ENCODE measurements at places on chromosomes 11 and 22.

DNA sequence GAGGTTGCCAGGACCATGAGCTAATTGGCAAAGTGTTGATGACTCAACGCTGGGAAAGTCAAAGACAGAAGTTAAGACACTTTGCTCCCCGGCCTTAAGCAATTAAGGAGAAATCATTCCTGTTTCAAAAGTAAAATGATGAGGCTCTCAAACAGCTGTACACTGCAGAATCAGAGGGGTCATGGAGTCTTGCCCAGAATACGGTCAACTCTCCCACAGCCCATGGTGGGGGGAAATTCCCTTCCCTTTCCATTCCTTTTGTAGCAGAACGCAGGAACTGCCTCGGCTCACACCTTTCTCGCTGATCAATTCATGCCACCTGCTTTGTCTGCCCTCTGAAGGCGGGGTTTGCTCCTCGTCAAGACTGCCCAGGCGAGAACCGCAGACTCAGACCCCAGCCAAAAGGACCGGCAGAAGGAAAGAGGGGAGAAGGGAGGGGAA is 52.8 kb downstream of the MN1 start:
- no peak for DNase-seq

- DNase-seq: no peak
Measured at GRCh38 chr11:92410526-92410925, 185.9 kb downstream of the FAT3 start.

- no peak for DNase-seq
Measured at GRCh38 chr22:40572976-40573375, 63.5 kb downstream of the MRTFA start.

- no peak for DNase-seq
Measured at GRCh38 chr11:38819981-38820380, 2221.9 kb upstream of the RAG2 start.

DNA sequence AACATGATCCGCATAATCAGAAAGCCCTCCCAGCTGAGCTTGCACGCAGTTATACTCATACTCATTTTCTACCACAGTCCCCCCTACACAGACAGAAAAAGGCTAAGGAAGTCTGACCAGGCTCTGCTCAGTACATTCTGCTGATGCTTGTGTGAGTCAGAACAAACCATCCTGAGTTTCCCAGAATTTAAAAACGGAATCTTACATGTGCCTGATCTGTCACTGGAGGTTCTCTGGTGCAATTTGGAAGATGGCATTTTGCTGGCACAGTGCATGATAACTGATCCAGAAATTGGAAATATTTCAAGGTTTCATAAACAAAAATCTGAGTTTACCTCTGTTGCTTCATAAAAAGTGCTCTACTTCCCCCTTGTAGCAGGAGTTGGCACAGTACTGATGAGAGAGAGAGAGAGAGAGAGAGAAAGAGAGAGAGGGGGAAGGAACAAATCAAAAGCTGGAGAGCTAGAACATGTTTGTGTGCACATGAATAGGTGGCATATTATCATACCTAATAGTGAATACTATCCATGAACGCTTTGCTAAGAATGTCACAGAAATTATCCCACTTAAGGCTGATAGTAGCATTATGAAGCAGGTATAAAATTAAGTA is 1085.3 kb downstream of the DLG2 start:
- no peak for DNase-seq

GRCh38 chr22:26671317-26672059 is 14.1 kb downstream of the MIAT start:
- no peak for DNase-seq

DNA sequence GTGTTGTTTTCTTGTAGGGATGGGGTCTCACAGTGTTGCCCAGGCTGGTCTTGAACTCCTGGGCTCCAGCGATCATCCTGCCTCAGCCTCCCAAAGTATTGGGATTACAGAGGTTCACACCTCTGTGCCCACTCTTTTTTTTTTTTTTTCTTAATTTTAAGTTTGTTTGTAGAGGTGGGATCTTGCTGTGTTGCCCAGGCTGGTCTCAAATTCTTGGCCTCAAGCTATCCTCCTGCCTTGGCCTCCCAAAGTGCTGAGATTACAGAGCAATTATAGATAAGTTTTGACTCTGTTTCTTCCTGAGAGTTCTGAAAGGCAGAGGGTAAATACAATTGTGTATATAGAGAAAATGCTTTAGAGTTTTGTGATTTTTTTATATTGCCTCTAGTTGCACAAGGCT is 160.4 kb downstream of the TEAD1 start:
- DNase-seq: no peak

DNA sequence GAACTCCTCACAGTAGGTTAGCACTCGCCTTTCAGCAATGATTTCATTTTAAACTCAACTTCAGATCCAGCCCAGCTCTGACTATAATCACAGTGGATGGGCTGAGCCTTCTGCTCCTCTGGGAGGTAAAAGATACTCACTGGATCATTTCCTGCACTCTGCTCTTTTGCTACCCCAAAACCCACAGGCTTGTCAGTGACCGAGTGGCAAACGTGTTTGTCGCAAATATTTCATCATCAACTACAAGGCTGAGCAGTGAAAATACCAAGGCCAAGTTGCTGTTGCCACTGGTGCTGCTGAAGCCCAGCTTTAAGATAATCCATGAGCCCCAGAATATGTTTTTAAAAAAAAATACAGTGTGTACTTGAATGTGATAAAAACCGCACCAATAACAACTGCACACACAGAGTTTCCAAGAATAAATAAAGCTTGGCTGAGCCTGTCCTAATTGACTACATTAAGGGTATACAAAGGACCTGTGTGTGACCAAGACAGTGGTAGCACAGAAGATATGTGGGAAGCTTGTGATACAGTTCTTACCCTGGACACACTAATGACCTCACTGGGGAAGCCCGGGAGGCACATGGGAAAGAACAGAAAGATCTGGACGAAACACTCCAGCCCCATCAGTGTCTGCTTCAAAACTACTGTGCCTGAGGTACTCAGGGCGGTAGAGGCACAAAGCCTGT is 41.3 kb downstream of the ABTB2 start:
- no peak for DNase-seq

- no peak for DNase-seq
Measured at GRCh38 chr11:111148953-111149352, 96.6 kb upstream of the POU2AF2 start.

DNA sequence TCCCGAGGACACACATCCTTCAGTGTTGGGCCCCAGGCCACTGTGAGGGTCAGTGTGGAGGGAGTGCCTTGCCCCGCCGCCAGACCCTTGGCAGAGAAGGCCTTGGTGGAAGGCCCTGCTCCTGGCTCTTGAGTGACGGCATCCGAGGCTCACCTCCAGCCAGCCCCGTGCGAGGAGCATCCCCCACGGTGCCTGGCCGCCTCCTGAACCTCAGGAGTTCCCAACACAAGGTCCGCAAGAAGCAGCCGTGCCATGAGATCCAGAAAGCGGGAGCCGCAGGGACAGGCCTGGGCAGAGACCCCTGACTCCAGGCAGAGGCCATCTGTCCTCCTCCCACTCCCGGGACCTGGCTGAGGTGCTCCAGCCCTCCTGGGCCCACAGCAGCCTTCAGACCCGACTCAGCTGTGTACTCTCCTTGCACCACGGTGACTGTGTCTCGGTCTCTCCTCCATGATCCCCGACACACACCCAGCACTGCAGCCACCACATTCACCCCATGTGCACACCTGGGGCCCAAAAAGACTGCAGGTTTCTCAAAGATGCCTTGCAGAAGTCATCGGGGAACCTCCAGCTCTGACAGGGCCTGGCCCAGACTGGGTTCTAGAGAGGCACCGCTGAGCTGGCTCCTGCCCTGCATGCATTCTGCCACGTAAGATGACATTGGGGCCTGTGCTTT is 870.2 kb downstream of the BRD1 start:
- no peak for DNase-seq

DNA sequence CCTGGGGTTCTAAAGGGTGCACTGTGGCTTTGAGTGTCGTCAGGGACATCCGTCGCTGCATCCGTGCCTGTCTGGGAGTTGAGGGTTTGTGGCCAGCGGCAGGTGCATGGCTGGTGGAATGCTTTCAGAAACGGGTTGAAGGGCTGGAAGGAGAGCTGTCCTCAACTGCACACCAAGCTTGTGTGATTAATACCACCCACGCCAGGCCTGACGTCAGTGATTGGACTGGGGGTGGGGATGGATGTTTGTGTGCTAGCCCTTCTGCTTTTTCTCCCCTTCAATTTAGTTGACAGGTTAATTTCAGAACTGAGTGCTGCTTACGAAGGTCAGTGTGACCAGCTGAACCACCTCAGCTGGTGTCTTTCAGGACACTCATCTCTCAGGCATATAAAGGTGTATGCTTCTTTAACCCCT is 3.2 kb upstream of the GAB2 start:
- DNase-seq: no peak

DNA sequence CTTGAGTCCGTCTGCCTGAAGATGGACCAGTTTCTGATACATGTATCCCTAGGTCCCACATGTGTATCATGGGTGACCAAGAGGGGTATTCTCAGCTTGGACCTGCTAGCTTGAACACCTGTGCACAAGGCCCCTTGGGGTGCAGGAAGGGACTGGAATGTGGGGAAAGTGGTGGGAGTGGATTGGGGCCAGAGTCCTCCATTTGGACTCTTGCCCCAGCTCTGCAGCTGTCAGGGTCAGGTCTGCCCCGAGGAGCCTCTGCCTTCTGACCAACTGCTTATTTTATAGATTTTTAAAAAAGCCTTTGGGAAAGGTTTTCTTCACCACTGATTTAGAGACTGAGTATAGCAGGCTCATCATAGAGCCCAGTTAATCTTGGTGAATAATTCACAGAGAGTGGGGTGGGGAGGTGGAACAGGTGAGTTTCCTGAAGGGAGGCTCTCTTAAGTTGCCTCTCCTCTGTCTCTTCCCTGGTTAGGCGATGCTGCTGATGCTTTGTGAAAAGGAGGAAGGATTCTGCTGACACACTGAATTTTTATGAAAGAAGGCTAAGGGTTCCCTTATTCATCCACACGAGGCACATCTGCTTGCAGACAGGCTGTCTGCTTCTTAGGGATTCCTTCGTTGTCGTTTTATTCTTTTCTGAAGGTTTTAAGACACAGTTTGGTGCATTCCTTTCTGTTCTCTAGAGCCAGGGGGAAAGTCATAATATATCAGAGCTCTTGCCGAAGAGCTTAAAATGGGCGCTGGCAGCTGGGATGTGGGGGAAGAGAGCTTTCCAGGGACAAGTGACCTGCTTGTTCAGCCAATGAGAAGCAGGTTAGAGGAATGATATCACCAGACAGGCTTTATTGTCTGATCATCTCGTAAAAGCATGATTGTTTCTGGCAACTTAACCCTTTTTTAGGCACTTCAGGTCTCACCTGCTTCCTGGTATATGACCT is 19.9 kb downstream of the TRIM44 start:
- no peak for DNase-seq

GRCh38 chr11:34160049-34160721 is 54.8 kb downstream of the NAT10 start:
- no peak for DNase-seq

- no peak for DNase-seq
Measured at GRCh38 chr22:40240160-40240559, 62.4 kb downstream of the TNRC6B start.

- DNase-seq: no peak
Measured at GRCh38 chr11:898143-898511, 12.5 kb downstream of the CHID1 start.

DNA sequence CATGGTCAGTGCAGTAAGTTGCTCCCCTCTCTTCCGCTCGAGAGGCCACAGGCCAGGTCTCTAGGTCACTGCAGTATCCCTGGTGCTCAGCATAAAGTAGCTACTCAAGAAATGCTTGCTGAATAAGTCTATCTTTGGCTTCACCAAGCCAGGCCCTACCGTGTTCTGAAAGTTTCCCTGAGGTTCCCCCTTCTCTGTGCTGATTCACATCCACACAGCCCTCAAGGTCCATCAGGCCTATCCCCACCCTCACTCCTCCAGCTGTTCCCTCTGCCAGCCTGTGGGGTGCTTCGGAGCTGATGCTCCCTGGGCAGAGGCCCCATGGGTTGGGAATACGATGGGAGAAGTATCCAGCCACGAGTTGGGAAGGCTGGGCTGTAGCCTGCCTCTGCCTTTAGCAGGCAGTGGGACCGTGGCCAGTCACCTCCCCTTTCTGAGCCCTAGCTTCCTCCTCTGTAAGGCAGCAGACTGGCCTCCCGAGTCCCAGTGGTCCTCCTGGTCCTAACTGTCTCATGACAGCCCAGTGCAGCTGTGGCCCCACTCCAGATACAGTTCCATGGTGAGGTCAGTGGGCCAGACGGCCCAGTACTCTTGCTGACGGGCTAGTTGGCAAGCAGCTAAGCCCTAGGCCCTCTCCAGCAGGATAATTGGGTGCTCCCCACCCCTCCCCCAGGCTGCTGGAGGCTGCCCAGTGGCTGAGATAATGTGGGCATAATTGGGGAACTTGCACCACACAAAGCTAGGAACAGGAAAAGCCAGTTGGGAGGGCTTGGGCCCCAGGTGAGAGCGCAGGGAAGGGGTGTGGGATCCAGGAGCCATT is 48.2 kb downstream of the NECTIN1 start:
- no peak for DNase-seq

DNA sequence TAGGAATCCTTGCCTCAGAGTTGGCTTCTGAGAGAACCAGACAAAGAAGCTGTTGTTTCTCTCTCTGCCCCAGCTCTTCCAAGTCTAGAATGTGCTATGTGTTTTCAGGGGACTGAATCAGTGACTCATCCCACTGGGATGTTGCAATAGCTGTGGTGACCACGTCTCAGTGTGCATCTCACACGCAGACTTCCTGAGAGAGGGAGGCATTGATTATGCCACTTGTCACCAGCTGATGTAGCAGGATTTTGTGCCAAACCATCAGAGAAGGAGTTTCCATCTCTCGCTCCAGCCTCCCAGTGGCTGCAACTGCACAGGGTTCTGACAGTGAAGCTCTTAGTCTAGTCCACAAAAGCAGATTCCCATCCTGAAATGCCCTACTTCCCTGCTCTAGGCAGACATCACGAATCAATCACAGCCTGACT is 455.8 kb downstream of the MIAT start:
- DNase-seq: no peak

DNA sequence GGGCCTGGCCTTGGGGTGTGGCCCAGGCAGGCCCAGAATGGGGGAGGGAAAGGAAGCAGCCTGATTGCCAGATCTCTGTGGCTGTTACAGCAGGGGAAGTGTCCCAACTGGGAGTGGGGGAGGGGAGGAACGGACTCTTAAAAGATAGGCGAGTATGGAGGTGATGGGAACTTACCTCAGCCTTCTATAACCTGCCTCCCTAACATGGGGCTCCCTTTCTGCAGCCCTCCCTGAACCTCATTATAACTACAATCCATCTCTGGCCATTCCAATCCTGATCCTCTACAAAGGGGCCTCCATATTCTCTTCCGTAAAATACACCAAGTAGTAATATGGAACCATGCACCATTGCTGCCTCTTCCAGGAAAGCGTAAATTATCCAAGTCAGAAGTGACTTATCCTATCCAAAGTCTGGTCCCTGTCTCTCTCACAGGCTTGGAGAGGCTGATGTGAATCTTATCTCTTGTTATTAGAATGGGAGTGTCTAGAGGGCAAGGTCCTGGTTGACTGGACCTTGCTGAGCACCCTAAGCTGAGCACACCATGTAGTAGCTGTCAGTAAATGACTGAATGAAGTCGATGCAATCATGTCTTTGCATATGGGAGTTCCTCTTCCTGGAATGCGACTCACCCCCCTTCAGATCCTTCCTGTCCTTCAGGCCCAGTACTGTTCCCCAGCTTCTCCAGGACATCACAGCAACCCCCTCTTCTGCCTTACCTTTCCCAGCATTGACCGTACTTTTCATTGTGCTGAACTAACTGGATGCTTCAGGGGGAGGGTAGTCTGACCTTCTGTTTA is 5.9 kb downstream of the RHOG start:
- no peak for DNase-seq
